Activated CD4-positive, alpha-beta T cell treated with anti-CD3 and anti-CD28 coated beads for 1 hour (primary cell): ENCODE measurements at places on chromosomes 13 and 19.

DNA sequence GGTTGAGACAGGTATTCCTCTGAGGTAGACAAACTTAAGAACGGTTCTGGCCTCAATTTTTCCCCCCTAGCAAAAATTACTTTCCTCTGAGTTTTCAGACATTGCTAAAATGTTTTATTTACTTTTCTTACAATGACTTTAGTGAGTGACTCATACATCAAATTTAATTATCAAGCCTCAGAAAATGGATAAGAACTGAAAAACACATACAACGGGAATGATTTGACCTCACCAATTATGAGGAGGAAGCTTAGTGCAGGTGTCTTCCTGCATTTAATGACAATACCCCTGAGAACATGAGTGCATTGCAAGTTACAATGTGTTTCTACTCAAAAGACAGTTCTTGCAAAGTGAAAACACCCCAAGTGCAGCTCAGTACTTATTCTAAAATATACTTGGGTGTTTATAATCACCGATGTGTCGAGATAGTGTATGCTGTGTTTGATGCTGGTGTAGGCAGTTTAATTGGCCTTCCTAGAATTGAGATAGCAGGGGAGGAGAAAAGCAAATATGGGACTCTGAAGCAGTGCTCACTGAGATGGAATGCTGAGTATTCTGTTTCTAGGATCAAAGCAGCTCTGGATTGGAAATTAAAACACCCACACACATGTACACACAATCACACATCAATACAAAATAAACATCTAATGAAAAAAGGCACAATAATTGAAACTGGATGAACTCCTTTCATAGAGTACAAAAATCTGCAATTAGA lies 189.5 kb upstream of the SLC10A2 start:
- no peak for DNase-seq

- DNase-seq = no peak
Observed at GRCh38 chr13:38830442-38831045, 143.7 kb downstream of the FREM2 start.

DNA sequence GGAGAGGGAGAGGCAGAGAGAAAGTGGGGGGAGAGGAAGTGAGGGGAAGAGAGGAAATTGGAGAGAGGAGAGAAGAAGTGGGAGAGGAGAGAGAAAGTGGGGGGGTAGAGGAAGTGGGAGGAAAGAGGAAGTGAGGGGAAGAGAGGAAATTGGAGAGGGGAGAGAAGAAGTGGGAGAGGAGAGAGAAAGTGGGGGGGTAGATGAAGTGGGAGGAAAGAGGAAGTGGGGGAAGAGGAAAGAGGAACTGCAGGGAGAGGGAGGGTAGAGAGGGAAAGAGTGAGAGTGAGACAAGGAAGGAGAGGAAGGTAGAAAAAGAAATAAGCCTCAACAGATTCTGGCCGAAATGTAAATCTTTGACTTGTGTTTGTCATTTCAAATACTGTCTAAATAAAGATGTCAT lies 146.6 kb downstream of the KLF12 start:
- no peak for DNase-seq

DNA sequence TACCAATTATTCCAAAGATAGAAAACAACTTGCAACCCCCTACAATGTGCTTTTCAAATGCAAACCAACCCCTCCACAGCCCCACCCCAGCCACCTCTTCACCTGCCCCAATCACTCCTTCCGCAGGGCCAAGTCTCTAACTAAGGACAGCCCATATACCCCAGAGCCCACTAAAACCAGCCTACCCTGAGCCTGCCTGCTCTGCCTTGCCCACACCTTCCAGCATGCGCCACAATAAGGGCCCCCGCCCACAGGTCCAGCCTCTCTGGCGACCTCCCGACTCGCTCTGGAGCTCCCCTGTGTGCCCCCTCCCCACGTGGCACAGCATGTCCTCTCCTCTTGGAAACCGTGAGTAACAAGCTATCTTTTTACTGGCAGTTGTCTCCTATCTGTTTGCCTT lies 42.8 kb upstream of the MEDAG start:
- DNase-seq = no peak

- DNase-seq = no peak
Observed at GRCh38 chr19:48636859-48637448, at the start of gene DBP. DBP (minus strand) TSS chr19:48637379; CDS start chr19:48636994, 385 bp downstream.

DNA sequence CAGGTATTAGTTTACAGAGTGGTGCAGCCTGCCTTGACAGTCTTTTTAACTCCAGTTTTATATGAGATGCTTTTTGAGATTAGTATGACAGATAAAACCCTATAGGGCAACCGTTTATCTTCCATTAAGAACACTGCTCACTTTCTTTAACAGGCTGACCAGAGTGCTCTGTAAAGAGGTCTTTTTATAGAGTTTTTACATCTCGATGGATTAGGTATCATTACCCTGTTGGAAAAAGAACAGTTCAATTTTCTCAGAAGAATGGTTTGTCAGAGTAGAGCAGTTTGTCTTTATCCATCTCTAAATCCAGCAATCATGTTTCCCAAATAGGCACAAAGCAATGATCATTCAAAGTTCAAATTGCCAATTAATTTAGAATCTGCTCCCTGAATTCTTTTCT lies 395.2 kb upstream of the ARGLU1 start:
- no peak for DNase-seq

GRCh38 chr19:48110350-48110966 lies at the start of gene PLA2G4C:
PLA2G4C (minus strand) TSS chr19:48110817; CDS start chr19:48106529, 4,288 bp downstream.
- peak; percentile 76 for DNase-seq

- DNase-seq = no peak
Observed at GRCh38 chr13:37662624-37663023, 64.1 kb upstream of the POSTN start.

GRCh38 chr19:35549174-35549788 lies 3.9 kb downstream of the TMEM147 start:
- DNase-seq = peak; percentile 26

DNA sequence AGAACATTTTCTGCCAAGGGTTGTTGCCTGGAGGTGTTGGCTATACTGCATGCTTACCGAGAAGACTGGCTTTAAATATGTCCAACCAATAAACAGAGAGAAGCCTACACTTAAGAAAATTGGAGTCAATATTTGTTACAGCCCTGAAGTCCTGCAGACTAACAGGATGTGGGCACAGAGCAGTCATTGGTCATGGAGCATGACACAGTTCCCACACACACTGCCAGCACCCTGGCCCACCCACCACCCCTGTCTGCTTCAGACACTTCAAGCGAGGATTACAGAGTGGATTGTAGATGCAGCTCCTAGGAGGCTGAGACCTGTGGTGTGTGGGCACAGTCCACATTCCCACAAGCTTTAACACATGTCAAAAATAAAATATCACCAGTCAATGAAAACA lies 21.0 kb upstream of the SERP2 start:
- DNase-seq = no peak

- no peak for DNase-seq
Observed at GRCh38 chr13:78630511-78630910, 27.2 kb upstream of the POU4F1 start.

GRCh38 chr19:51097166-51097738 lies 11.0 kb downstream of the CTU1 start:
- peak; percentile 50 for DNase-seq

DNA sequence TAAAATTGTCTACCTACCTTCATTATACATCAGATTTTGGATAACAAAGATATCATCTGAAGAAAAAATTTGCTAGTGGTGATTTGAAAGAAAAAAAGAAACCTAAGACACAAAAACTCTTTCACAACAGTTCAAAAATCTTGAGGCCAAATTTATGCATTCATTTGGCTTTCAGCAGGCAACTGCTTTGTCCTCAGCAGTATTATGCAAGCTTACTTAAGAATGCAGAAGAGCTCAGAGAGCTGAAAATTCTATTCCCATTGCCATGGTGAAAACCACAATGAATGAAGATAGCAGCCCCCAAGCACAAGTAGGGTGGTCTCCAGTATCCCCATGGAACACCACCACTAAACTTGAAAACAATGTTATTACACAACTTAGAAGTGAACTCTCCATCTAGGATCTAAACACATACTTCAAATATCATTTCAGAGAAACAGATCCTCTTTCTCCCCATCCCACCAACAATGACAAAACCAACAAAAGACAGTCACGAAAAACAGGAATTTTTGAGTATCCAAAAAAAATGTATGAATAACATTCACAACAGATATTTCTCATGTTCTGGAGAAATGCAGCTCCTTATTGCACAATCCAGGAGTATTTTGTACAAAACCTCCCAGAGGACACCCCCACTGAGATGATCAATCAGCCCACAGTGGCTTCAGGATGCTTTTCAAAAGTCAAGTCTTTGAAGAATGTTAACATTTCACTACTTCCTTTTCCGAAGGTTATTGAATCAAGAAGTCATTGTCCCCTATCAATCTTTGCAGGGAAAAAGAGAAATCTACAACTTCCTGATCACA lies 192.7 kb downstream of the LHFPL6 start:
- DNase-seq = no peak

- no peak for DNase-seq
Observed at GRCh38 chr13:100443278-100443997, 145.2 kb downstream of the GGACT start.

- DNase-seq = no peak
Observed at GRCh38 chr13:73433890-73434289, 375.1 kb downstream of the KLF5 start.

- DNase-seq = no peak
Observed at GRCh38 chr19:4754248-4754647, 30.6 kb upstream of the DPP9 start.

- no peak for DNase-seq
Observed at GRCh38 chr13:79051472-79051871, 354.6 kb downstream of the RBM26 start.

- no peak for DNase-seq
Observed at GRCh38 chr13:110229905-110230563, 76.9 kb downstream of the COL4A1 start.

DNA sequence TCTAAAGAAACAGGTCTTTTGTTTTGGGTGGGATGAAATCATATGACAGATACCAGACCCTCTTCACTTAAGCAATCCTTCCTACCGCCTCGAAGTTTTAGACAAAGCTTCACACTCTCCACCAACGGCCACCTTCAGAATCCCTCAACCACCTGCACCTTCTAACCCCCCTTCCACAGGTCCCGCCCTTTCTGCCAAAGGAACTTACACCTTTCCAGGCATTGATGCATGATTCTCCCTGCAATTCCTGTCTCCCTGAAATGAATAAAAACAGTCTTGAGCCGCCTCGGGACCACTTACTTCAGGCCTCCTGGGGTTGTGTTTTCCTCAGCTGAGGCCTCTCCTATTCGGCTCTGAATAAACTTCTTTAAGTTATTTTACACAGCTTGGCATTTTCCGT lies 859 bp downstream of the ZNF433 start:
- DNase-seq = no peak

DNA sequence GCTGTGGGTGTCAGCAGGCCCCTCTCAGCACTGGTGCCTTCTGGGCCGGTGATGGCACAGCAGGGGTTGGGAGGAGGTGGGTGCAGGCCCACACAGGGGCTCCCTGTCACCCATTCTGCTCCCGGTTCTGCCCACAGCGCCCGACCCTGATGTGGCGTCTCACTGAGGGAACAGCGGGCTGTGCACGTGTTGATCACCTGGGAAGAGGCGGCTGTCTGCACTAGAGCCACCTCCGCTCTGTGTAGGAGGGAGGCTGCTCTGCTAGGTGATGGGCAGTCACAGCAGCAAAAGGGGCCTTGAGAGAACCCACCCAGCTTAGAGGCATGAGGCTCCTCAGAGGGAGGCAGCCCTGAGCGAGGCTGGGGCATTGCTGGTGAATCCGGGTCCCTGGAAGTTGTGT lies 39.2 kb upstream of the TUBGCP3 start:
- DNase-seq = no peak

- DNase-seq = peak; percentile 39
Observed at GRCh38 chr19:45615795-45616703, 14.0 kb upstream of the GPR4 start.

- no peak for DNase-seq
Observed at GRCh38 chr13:92823059-92823458, 403.5 kb upstream of the GPC6 start.

DNA sequence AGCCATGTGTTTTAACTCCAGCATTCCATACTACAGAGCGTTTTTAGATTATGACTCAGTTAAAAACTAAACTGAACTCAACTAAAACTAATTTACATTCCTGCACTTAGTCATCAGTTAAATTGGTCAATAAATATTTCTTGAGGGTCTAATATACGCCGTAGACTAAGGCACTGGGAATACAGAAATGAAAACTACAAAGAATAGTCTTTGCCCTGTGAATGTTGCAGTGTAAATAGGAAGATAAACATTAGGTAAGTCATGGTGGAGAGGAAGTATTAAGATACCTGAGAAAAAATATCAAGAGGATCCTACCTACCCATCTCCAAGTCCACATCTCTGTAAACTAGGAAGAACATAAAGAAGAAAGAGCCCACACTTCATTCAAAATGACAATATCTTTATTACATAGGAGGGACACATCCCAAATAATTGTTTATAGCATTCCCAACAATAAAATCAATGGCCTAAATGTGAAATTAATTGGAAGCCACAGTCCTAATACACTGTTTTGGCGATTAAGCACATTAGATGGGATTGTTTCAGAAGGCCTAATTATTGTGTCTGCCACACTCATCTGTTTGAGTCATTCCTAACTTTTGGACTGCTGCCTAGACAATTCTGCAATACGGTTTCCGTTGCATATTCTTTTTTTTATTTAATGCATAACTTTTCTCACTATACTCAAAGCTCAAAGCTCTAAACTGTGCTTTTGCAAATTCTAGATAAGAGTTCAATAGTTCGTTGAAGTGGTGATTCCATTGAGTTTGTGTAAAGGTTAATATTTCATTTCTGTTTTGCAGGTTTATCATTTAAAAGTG lies 52.9 kb downstream of the MBNL2 start:
- no peak for DNase-seq

DNA sequence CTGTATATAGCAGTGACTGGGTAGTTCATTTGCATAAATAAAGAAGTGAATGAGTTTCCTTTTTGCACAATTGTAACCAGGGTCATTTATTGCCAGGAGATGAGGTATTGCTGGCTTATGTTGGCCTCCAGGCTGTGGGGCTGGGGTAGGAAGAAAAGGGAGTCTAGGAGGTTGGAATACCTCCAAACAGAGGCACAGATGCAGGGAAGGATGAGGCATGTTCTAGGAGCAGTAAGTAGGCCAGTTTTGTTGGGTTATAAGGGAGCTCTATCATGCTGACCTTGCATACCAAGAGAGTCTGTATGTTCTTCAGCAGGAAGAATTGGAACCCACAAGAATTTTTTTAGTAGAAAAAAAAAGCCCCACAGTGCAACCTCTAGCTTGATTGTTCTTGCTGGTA lies 17.2 kb upstream of the CYSLTR2 start:
- DNase-seq = no peak

DNA sequence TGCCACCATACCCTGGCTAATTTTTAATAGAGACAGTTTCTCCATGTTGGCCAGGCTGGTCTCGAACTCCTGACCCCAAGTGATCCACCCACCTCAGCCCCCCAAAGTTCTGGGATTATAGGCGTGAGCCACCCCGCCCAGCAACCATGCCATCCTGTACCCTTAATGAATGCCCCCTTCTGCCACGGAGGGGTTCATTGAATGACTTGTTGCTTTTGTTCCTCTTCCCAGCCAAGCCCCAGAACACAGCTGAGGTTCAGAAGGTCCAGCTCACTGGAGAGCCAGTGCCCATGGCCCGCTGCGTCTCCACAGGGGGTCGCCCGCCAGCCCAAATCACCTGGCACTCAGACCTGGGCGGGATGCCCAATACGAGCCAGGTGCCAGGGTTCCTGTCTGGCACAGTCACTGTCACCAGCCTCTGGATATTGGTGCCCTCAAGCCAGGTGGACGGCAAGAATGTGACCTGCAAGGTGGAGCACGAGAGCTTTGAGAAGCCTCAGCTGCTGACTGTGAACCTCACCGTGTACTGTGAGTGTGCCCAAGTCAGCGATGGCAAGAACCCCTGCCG lies 6.0 kb downstream of the PVR start:
- DNase-seq = no peak

GRCh38 chr13:87324558-87324957 lies 346.6 kb upstream of the SLITRK5 start:
- DNase-seq = no peak
